ENCODE measurements at places on chromosomes 13 and 19.

- DNase-seq = no peak
Observed at GRCh38 chr13:76474356-76474755, 411.8 kb downstream of the KCTD12 start.

DNA sequence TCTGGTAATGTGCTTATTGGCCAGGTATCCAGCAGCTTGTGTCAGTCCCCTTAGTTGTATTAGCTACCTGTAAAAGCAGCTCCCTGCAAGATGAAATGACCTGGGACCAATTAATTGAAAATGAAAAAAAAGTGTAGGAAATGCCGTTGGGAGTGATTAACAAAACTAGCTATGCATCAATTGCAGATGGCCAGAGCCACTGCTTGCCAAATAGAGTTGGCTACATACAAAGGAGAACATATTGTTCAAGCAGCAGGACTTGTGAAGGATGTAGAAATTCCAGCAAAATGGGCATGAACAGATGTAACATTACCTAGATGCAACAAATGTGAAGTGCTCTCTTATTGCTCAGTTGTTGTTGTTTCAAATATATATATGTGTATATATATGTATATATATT lies 300.5 kb downstream of the PCDH17 start:
- DNase-seq = no peak

DNA sequence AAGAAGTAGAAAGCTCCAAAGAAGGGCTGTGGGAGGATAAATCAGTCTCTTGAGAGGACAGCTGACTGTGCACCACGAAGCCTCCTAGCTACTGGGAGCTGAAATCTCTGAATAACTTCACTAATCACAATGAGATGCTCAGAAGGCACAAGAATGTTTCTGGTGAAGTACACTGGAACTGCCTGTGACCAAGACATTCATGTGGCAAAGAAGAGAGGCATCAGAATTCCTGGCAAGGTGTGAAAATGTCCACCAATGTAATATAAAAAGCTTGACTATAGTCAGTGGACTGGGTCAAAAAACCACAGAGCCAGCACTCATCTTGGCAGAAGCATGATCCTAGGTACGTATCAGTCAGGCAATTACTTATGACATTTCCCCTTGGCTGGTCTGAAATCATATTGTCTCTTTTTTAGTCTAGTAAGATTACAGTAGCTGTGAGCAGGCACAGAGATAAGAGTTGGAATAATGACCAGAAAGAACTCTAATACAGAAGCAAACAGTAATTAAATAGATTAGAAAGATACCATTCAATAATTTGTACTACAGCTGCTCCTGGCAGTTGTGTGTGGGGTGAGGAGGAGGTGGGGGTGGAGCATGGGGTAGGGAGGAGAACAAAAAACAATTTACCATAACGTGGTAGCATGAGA lies 434.7 kb downstream of the DIAPH3 start:
- no peak for DNase-seq

- peak; percentile 82 for DNase-seq
Observed at GRCh38 chr19:1243768-1244692, 2.5 kb downstream of the ATP5F1D start.

- no peak for DNase-seq
Observed at GRCh38 chr13:77699059-77699680, 1.7 kb downstream of the SLAIN1 start.

- no peak for DNase-seq
Observed at GRCh38 chr13:26220575-26220974, 1.5 kb downstream of the RNF6 start.

- DNase-seq = no peak
Observed at GRCh38 chr19:6837525-6837924, 49.9 kb upstream of the ADGRE1 start.

- DNase-seq = no peak
Observed at GRCh38 chr19:49861541-49862378, 5.6 kb downstream of the PNKP start.

DNA sequence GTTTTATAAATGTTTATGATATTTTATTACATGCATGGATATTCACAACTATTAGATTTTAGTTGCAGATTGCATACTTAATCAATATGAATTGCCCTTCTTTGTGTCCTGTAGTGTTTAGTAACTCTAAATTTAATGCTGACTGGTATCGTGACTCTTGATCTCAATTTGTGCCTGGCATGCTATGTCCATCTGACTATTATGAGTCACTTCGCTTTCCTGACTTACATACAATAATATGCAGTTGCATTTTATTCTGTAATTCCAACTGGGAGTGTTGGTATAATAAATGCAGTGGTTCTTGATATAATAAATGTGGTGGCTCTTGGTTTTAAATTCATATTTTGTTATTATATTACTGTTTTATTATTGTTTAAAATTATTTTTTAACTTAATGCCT lies 277.5 kb downstream of the LIG4 start:
- DNase-seq = no peak

GRCh38 chr13:94020833-94021232 lies 458.6 kb downstream of the DCT start:
- no peak for DNase-seq

DNA sequence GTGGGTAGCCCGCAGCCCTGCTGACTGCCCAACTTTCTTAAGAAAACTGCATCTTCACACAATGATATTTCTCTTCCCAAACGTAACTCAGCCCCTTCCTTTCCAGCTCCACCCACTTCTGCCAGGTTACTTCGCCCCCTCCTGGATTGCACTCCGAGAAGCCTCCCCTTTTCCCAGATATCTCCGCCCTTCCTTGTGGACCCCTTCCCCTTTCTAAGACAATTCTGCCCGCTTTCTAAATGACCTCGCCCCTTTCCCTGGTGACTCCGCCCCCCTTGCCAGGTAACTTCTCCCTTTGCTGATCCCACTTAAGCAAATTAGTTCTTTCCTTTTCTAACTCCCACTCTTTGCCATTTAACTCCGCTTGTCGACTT lies 2.6 kb downstream of the VSIG10L start:
- DNase-seq = no peak

DNA sequence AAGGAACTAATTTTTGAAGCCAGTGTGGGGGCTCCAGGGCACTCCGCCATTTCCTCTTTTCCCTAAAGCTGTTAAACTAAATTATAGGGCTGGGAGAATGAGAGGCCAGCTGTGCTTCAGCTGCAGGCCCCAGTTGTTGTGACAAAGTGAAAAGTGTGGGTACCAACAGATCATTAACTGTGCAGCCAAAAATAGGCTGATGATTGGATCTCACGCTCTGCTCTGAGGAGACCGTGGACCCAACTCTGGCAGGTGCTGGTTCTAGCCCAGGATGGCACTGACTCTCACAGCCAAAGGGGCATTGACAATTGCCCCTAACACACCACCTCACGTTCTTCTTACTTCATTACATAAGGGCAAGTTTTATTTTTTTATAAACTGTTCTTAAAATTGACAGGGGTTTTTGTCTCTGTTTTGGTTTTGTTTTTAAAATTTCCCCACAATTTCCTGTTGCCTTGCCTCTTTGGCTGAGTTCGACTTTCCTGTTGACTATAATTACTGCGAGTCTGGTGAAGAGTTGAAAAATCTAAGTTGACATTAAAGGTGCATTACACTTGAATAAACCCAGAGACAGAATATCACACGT lies 391.0 kb downstream of the FGF9 start:
- DNase-seq = no peak

GRCh38 chr13:101623470-101624209 lies 171.2 kb downstream of the ITGBL1 start:
- no peak for DNase-seq

GRCh38 chr13:105410602-105411001 lies 1124.9 kb downstream of the EFNB2 start:
- DNase-seq = no peak

DNA sequence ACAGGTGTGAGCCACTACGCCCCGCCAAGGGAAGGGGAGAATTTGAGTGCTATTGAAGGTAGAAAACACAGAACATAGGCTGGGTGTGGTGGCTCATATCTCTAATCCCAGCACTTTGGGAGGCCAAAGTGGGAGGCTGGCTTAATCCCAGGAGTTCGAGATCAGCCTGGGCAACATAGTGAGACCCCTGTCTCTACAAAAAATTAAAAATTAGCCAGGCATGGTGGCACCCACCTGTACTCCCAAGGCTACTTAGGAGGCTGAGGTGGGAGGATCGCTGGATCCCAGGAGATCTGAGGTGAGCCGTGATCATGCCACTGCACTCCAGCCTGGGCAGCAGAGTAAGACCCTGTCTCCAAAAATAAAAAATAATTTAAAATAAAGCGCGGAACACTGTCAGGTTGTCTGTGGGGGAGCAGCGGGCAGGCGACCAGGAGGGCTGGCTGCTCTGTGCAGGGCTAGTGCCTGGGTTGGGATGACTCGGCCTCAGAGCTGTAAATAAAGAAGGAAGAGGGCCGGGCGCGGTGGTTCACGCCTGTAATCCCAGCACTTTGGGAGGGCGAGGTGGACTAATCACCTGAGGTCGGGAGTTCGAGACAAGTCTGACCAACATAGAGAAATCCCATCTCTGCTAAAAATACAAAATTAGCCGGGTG lies 41.0 kb downstream of the LTBP4 start:
- DNase-seq = no peak

DNA sequence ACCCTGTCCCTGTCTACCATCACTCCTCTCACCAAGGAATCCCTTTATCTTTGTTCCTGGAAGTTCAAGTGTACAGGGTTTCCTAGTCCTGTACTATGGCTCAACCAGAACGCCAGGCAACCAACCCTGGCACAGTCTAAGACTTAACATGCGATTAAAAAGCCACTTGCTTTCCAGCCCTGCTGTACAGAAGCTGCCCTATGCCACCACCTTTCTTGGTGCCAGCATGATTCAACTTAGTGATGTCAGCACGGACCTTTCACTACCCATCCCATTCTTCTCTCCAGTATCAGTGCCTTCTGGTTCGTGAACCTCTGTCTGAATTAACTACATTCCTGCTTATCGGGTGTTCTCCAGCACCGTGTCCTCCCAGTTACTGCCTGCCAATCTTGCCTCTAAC lies 151.1 kb downstream of the KLF12 start:
- DNase-seq = no peak

DNA sequence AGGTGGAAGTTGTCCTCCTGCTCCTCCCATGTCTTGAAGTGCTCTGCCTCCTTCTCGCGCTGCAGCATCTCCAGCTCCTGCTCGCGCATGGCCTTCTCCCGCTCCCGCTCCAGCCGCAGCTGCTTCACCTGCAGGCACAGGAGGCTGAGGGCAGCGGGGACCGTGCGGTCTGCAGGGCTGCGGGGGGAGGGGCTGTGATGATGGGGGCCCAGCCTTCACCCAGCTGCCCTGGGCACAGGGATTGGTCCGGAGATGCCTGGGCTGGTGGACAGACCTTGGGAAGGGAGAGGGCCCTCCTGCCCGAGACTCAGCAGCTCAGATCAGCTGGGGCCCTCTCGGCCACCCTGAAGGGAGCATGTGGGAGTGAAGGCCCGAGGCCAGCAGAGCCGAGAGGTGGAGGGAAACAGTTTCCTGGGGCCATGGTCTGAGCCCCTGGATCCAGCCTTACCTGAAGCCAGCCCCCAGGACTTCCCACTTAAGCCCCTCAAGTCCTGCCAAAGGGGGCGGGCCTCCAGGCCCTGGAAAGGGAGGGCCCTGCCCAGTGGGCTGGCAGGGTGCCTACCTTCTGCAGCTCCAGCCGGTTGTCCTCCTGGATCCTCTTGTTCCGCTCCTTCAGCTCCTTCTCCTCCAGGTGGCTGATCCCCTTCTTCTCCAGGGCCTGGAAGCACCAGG lies 6.3 kb downstream of the CACTIN start:
- DNase-seq = no peak

DNA sequence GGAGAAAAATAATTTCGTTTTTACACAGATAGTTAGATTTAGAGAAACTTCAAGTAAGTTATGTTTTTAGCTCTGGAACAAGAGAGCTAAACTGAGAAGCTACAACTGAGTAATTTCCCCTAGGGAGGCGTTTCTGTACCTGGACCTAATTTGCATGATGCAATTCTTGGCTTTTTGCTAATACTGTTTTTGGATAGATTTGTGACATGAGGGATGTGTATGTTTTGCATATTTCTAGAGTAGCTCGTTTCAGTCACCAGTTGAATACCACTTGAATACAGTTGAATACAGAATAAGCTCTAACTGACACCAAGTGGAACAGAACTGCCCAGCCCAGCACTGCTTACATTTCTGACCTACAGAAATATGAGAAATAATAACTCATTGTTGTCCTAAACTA lies 1227.9 kb upstream of the SPRY2 start:
- DNase-seq = no peak

DNA sequence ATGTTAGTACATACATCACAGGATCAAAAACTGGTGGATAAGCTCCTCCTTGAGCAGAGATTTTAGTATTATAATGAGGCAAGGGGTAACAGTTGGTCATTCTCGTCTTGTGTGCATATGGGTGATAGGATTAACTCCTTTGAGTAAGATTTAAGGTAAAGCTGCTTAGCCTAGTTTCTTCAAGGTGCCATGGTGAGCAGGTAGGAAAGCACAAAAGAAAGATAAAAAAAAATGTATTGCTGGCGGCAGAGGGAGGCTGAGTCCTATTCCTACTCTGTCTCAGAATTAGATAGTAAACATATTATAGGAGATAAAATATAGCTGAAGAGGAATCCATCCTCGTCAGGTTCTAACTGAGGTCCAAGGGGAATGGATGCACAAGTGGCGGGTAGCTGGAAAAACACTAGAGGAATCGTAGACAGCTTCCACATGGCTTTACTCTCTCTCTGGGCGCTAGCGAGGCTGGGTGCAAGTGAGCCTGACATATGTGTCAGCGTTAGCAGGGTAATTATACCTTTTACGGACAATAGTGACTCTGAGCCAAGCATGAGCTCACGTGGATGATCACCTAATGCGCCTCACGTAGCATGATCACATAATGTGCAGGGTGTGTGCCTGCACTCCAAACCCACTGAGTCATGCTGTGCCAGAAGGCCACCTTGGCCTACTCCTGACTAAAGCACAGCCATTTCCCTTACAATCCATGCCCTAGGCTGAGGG lies 734.3 kb upstream of the MIR17HG start:
- DNase-seq = no peak

DNA sequence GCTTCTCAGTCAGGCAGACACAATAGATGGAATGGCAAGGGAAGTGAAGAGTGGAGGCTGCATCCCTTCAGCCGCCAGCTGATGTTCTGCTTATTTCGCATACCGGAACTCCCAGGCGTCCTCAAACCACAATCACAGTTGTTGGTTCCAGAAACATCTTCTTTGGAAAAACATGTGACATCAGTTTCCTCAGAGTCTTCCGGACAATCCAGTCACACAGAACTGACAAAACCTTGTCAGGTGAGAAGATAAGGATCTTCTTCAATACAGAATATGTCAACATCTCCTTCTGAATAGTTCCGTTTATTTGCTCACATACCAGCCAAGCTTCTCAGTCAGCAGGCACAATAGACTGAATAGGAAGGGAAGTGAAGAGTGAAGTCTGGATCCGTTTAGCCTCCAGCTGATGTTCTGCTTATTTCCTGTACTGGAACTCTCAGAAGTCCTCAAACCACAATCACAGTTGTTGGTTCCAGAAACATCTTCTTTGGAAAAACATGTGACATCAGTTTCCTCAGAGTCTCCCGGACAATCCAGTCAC lies 45.1 kb upstream of the CEACAM21 start:
- no peak for DNase-seq

DNA sequence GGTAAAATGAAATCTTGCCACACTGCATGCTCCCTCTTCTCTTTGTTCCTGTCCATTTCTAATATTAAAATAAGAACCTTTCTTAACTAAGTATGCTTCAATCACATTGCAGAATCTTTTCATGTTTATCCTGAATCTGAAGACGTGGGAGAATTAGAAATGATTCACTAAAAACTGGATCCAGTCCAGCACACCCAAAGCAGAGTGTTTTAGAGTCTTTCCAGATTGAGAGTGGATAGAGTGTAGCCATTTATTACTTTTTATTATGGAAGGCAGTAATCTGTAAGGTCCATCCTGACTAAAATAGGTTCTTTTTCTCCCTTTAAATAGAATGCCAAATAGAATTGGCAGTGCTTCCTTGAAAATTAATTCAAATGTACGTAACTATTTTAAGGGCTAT lies 453.5 kb downstream of the TDRD3 start:
- no peak for DNase-seq
